Body of pancreas (tissue), 4 donors: ENCODE measurements at places on chromosomes 4 and X. TPM values are rescaled to one million over a fixed set of nuclear protein-coding genes. Genes with fewer than 3 reads are reported as not detected.

DNA sequence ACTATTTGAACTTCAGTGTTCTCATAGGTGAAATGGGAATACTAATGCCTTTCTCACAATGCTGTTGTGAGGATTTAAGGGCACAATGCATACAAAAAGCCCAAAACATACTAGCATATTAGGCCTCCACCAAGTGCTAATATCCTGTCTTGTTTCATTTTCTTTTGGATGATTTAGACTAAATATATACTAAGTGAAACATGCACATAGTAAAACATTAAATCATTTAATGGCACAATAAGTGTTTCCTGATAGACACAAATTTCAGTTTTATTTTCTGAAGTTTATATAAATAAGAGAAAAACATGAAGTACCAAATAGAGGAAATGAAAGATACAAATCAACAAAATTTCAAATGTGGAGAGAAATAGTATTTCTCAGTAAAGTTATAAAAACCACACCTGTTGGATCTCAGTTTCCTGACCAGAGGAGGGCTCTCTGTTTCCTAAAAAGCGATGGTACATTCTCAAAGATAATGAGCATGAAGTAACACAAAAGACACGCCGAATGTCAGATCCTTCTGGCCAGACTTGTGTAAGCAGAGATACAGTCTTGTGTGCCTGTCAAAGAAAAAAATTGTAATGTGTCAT lies 25.1 kb downstream of the DDX60 start:
- H3K4me1 ChIP-seq: no peaks in the 10 kb centered on the region
- DNase-seq: no peak
- H3K4me3 ChIP-seq: no peak overlapping the region
- no peaks in the 10 kb centered on the region for H3K36me3 ChIP-seq
- H3K27me3 ChIP-seq: no peaks in the 10 kb centered on the region

Gene P2RY10
- not detected for total RNA-seq

Gene CT45A1
- total RNA-seq: not detected

- no peaks in the 10 kb centered on the region for H3K27me3 ChIP-seq
- no peak for DNase-seq
- no peak overlapping the region for H3K4me3 ChIP-seq
These were observed 99.0 kb downstream of the STIM2 start for GRCh38 chr4:26959654-26960047.

- H3K27ac ChIP-seq: no peak overlapping the region
- no peak overlapping the region for H3K4me3 ChIP-seq
- no peak for DNase-seq
- no peaks in the 10 kb centered on the region for H3K4me1 ChIP-seq
- no peaks in the 10 kb centered on the region for H3K27me3 ChIP-seq
These were observed 45.1 kb upstream of the CDX4 start for GRCh38 chrX:73401591-73402266.

Gene HTRA3
- total RNA-seq: 4.2 TPM

- DNase-seq: peak; percentile 14
- no peak overlapping the region for H3K4me3 ChIP-seq
- H3K27me3 ChIP-seq: no peaks in the 10 kb centered on the region
These were observed 189.7 kb downstream of the TSPAN5 start for GRCh38 chr4:98468709-98469108.

DNA sequence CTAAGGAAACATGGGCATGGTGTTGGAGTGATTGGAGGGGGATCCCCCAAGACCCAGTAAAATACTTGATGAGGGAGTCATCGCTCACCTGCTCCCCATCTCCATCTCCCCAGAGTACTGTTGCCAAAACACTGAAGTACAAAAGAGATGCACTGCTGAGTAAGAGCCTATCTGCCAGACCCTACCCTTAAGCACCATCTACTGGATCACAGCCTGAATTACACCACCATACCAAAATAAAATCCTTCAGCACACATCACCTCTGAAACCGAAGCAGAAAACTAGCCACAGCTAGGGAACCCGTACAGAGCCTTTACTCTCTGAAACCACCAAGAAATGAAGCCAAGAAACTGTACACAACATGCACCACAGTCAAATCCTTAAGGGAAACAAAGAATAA lies 466.3 kb upstream of the ACTRT1 start:
- H3K4me1 ChIP-seq: no peaks in the 10 kb centered on the region
- DNase-seq: no peak
- no peak overlapping the region for H3K27ac ChIP-seq
- no peak overlapping the region for H3K4me3 ChIP-seq
- H3K36me3 ChIP-seq: no peaks in the 10 kb centered on the region

GRCh38 chr4:149605601-149606378 lies 209.9 kb downstream of the IQCM start:
- DNase-seq: no peak
- H3K36me3 ChIP-seq: no peaks in the 10 kb centered on the region
- H3K27ac ChIP-seq: no peak overlapping the region
- no peaks in the 10 kb centered on the region for H3K27me3 ChIP-seq
- no peaks in the 10 kb centered on the region for H3K4me1 ChIP-seq

Gene PIGA
- 24.7 TPM for total RNA-seq

Gene CT45A2
- total RNA-seq: not detected

GRCh38 chr4:169314906-169315305 lies 44.1 kb upstream of the SH3RF1 start:
- no peaks in the 10 kb centered on the region for H3K36me3 ChIP-seq
- peaks cover 28% of the 10 kb centered on the region for H3K4me1 ChIP-seq
- no peaks in the 10 kb centered on the region for H3K27me3 ChIP-seq

GRCh38 chr4:79552311-79552710 lies 144.3 kb upstream of the GK2 start:
- no peaks in the 10 kb centered on the region for H3K4me1 ChIP-seq
- H3K27me3 ChIP-seq: no peaks in the 10 kb centered on the region
- no peaks in the 10 kb centered on the region for H3K36me3 ChIP-seq
- DNase-seq: no peak
- no peak overlapping the region for H3K4me3 ChIP-seq
- H3K27ac ChIP-seq: no peak overlapping the region

GRCh38 chr4:33746979-33747378 lies 2497.3 kb downstream of the ARAP2 start:
- no peak for DNase-seq
- no peak overlapping the region for H3K4me3 ChIP-seq
- H3K27ac ChIP-seq: no peak overlapping the region
- H3K27me3 ChIP-seq: no peaks in the 10 kb centered on the region
- no peaks in the 10 kb centered on the region for H3K4me1 ChIP-seq
- no peaks in the 10 kb centered on the region for H3K36me3 ChIP-seq

Gene CT47B1
- total RNA-seq: not detected

Gene MAGEA11
- total RNA-seq: not detected

- H3K4me1 ChIP-seq: no peaks in the 10 kb centered on the region
- no peaks in the 10 kb centered on the region for H3K36me3 ChIP-seq
- DNase-seq: no peak
- no peak overlapping the region for H3K4me3 ChIP-seq
These were observed 10.6 kb upstream of the GPR174 start for GRCh38 chrX:79133904-79134303.

- H3K4me1 ChIP-seq: peaks cover 38% of the 10 kb centered on the region
- peak overlapping the region; percentile 29 for H3K4me3 ChIP-seq
- DNase-seq: peak; percentile 69
- H3K36me3 ChIP-seq: no peaks in the 10 kb centered on the region
- peak overlapping the region; percentile 96 for H3K27ac ChIP-seq
- no peaks in the 10 kb centered on the region for H3K27me3 ChIP-seq
These were observed 1.1 kb downstream of the SOWAHB start for GRCh38 chr4:76896614-76897535.

- H3K4me3 ChIP-seq: no peak overlapping the region
- no peaks in the 10 kb centered on the region for H3K36me3 ChIP-seq
- DNase-seq: no peak
- H3K4me1 ChIP-seq: no peaks in the 10 kb centered on the region
These were observed 2062.4 kb downstream of the ARAP2 start for GRCh38 chr4:34181891-34182290.

GRCh38 chr4:161197474-161197873 lies 966.3 kb downstream of the FSTL5 start:
- DNase-seq: no peak
- H3K27ac ChIP-seq: no peak overlapping the region
- H3K27me3 ChIP-seq: no peaks in the 10 kb centered on the region
- no peak overlapping the region for H3K4me3 ChIP-seq

Gene NLRP2B
- not detected for total RNA-seq

Gene COMMD8
- 4.6 TPM for total RNA-seq

DNA sequence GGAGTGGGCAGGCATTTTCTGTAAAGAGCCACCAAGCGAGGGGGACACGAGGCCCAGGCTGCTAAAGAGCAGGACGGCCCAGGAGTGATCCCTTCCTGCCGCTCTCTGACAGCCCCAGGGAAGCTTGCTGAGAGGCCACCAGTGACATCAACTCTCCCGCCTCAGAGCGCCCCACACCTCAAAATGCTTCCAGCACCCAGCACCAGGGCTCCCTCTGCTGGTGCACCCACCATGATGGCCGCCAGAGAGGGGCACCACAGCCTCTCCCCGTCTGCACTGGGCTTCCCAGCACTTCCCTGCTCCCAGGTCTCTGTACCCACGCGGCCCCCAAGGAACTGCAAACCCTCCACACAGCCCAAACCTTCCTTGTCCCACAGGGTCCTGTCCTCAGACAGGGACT lies 40.4 kb downstream of the GAK start:
- no peak overlapping the region for H3K4me3 ChIP-seq
- H3K27me3 ChIP-seq: no peaks in the 10 kb centered on the region
- H3K36me3 ChIP-seq: peaks cover 4% of the 10 kb centered on the region
- H3K27ac ChIP-seq: no peak overlapping the region
- DNase-seq: no peak

Gene GPR119
- total RNA-seq: 1.8 TPM

DNA sequence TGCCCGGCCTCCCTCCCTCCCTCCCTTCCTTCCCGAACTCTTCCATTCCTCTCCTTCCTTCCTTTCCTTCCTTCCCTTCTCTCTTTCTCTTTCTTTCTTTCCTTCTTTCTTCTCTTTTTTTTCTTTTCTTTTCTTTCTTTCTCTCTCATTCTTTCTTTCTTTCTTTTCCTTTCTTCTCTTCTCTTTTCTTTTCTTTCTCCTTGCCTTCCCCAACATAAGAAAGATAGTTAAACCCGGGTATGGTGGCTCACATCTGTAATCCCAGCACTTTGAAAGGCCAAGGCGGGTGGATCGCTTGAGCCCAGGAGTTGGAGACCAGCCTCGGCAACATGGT lies 25.4 kb downstream of the NSD2 start:
- no peaks in the 10 kb centered on the region for H3K27me3 ChIP-seq
- H3K4me3 ChIP-seq: no peak overlapping the region
- peaks cover under 1% of the 10 kb centered on the region for H3K36me3 ChIP-seq

Gene PPID
- total RNA-seq: 19.7 TPM

DNA sequence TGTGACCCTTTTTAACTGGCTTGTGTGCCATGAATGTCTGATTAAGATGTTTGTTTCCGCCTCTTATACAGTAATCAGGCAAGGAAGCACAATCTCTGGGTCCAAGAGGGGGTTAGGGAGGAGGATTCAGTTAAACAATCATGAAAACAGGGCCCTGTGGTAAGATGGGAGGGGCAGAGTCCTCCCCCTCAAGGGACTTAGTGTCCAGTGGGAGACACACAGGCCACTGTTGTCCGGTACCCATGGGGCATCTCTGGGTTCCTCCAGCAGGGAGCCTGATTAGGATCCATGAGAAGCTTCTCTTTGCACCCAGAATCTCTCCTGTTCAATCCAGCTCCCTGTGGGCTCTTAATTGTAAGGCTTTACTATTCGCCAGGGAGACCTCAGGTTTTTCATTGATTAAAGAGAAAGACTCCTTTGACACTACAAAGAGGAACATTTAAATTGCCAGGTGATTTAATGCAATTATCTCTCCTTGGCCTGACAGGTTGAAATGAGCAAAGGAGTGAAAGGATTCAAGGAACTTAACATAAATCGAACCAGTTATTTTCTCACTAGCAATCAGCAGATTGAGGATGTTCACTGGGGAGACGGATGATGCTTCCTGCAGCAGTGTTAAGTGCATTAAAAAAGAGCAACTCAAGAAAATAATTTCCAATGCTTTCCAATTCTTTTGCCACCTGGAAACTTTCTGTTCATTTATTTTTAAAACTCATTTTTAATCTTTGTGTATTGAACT lies 225.4 kb downstream of the PTTG2 start:
- no peak for DNase-seq
- no peaks in the 10 kb centered on the region for H3K27me3 ChIP-seq
- no peak overlapping the region for H3K27ac ChIP-seq
- no peaks in the 10 kb centered on the region for H3K36me3 ChIP-seq
- H3K4me1 ChIP-seq: no peaks in the 10 kb centered on the region
- no peak overlapping the region for H3K4me3 ChIP-seq

DNA sequence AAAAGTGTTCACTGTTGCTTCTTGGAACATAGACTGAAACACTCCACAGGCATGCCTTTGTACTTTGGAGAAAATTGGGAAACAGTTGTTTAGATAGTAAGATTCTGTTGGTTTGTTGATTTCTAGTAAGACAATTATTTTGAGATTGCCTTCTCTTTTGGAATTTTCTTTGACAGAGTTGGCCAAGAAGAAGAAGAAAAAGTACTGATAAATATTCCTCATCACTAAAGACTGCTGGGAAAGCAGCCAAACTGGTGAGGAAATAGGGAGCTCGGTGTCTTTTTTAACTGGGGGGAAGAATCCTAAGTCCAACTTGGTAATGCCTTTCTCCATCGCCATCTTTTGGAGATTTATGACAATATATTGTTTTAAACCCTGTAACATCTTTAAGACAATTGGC lies 370.7 kb downstream of the GPAT3 start:
- no peak overlapping the region for H3K27ac ChIP-seq
- H3K4me3 ChIP-seq: no peak overlapping the region
- H3K4me1 ChIP-seq: no peaks in the 10 kb centered on the region
- H3K27me3 ChIP-seq: no peaks in the 10 kb centered on the region
- no peaks in the 10 kb centered on the region for H3K36me3 ChIP-seq

Gene MAPK10
- total RNA-seq: 9.9 TPM

DNA sequence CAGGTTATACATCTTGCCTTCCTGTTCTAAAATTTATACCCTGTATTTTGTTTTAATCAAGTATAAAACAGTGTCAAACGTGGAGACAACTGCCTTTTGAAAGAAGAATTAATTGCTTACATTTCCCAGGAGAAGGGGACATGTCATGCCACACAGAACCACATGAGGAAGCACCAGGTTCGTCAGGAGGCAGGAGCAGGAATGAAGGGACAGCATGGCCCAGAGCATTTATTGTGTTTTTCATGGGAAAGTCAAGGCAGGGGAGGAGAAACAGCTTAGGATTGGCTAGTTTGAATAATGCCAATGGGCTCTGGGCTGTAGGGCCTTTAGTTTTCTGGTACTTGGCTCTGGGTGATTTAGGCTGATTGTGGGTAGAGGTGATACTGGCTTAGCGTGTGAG lies 203.7 kb downstream of the CFAP299 start:
- H3K4me1 ChIP-seq: no peaks in the 10 kb centered on the region
- no peaks in the 10 kb centered on the region for H3K27me3 ChIP-seq
- no peak for DNase-seq

Gene CENPVL2
- total RNA-seq: not detected

GRCh38 chr4:11949355-11949754 lies 520.7 kb upstream of the HS3ST1 start:
- H3K4me1 ChIP-seq: no peaks in the 10 kb centered on the region
- H3K27ac ChIP-seq: no peak overlapping the region
- H3K36me3 ChIP-seq: no peaks in the 10 kb centered on the region
- DNase-seq: no peak

Gene DCAF8L2
- not detected for total RNA-seq

Gene TRIML2
- not detected for total RNA-seq
